ENCODE measurements at places on chromosomes 2 and 18. TPM values are rescaled to one million over a fixed set of nuclear protein-coding genes. Genes with fewer than 3 reads are reported as not detected.

DNA sequence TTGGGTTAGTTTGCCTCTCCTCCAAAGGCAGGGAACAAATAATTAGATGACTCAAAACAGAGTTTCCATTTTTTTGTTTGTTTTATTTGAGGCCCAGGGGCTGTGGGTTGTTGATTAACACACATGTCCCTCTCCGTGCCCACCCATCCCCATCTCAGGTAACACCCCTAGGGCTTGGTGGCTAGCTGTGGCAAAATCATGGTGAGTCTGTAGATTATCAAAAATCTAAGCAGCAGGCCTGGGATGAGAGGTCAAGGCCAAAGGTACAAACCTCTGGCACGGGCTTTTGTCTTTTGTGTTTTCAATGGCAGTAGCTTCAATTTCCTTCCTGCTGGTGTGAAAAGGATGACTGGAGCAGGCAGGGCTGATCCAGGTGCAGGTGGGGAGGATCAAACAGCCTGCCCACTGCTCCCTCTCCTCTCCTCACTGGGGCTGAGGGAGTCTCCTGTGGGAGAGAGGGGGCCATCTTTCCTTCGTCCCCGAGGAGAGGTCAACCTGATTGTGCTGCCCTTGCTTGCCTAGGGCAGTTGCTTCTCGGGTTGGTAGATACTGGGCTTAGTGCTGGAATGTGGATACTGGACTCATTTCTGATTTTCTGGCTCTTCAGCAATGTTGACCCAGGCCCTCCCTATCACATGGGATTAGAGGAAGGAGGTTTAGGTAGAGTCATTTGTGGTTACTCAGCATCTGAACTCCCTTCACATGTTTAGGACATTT lies 31.9 kb upstream of the EML4 start:
- no peak for DNase-seq

Gene AKAIN1
- total RNA-seq: not detected

Gene KHK
- not detected for total RNA-seq

Gene CNDP1
- not detected for total RNA-seq

Gene ARMC9
- total RNA-seq: 15.1 TPM

GRCh38 chr18:46224181-46224775 lies 120.1 kb downstream of the HAUS1 start:
- DNase-seq: peak; percentile 22

- no peak for DNase-seq
Measured at GRCh38 chr2:105607920-105608504, 136.7 kb upstream of the NCK2 start.

GRCh38 chr2:174051741-174052583 lies 86.8 kb upstream of the SP3 start:
- peak; percentile 76 for DNase-seq

Gene LOXHD1
- total RNA-seq: not detected

GRCh38 chr2:19403785-19404184 lies 45.4 kb upstream of the OSR1 start:
- no peak for DNase-seq

Gene ITM2C
- 38.9 TPM for total RNA-seq

Gene CACNB4
- 0.11 TPM for total RNA-seq

Gene ZAP70
- not detected for total RNA-seq

DNA sequence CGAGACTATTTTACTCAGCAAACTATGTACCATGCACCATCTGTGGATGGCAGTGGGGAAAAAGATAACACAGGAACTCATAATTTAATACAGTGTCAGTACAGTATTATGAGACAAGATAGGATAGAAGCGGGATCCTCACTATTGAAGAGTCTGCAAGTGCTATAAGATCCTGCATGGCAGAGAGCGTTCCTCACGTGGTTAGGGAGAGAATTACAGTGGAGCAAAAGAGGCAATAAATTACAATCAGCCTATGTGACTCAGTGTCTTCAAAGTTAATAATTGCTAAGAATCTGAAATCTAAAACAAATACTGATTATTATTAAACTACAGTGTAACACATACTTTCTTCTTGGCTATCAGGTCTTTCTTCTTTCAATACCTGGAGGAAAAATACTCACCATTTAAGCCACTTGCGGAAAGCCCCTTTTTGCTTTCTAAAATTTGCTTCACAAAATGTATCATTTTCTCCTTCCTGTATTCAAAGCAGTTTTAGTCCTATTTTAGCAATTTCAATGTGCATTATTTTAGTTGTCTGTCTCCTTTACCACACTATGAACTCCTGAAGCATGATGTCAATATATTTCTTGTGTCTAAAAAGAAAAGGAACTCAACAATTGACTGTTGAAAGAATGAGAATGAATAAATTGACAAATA lies 342.9 kb downstream of the SPAG16 start:
- DNase-seq: no peak

- DNase-seq: peak; percentile 94
Measured at GRCh38 chr2:20584399-20585358, 66.2 kb downstream of the HS1BP3 start.

DNA sequence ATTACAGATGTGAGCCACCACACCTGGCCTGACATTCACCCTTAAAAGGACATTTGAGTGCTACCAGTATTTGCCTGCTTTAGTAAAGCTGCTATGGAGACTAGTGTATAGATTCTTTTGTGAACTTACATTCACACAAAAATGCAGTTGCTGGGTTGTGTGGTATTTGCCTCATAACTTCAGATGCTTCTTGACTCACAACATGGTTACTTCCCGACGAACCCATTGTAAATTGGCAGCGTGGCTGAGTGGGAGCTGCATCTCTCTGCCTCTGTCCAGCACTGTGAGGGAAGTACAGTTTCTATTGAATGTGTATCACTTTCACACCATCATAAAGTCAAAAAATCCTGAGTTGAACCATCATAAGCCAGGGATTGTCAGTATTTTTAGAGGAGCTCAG lies 56.9 kb downstream of the RRM2 start:
- DNase-seq: peak; percentile 17

GRCh38 chr2:58428096-58429013 lies 187.2 kb upstream of the FANCL start:
- DNase-seq: peak; percentile 45

DNA sequence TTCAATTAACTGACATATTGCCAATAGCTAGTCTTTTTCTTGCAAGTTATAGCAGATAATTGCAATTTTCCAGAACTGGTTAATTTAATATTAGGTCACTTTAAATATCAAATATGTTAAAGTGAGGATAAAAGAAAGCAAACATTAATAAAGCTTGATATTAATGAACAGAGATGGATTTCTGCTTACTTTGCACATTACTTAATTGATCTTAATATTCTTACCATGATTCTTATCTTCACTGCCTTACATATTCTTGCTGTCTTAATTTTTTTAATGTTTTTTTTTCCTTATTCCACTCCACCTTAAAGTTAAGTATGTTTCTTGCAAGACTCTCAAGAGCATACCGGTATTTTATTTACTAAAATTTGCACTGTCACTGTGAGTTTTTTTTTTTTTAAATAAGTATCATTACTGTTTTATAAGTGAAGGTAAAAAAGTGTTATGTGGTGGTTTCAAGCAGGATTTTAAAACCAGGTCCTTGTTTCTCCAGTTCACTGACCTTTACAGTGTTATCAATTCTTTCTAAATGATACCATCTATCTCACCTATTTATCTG lies 33.9 kb downstream of the PPP3R1 start:
- no peak for DNase-seq

- peak; percentile 42 for DNase-seq
Measured at GRCh38 chr2:216619411-216620393, 13.5 kb upstream of the IGFBP2 start.

DNA sequence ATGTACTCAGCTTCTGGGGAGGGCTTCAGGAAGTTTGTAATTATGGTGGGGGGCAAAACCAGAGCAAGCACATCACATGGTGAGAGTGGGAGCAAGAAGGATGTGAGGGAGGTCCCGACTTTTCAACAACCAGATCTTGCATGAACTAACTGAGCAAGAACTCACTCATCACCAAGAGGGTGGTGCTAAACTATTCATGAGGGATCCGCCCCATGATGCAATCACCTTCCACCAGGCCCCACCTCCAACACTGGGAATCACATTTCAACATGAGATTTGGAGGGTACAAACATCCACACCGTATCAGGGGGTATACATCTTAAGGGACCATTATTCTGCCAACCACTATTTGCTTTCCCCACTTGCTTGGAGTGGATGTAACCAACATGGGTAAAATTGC lies 209.6 kb upstream of the HNRNPA3 start:
- DNase-seq: no peak

Gene ZNF519
- total RNA-seq: 2.0 TPM
